SK-N-MC (cell line): ENCODE measurements at places on chromosomes 1 and 21.
A peak's percentile ranks its signal among the peaks of the same experiment; 100 is the strongest.

- DNase-seq = no peak
These were observed 1359.6 kb downstream of the PLA2G4A start for GRCh38 chr1:188188317-188188716.

DNA sequence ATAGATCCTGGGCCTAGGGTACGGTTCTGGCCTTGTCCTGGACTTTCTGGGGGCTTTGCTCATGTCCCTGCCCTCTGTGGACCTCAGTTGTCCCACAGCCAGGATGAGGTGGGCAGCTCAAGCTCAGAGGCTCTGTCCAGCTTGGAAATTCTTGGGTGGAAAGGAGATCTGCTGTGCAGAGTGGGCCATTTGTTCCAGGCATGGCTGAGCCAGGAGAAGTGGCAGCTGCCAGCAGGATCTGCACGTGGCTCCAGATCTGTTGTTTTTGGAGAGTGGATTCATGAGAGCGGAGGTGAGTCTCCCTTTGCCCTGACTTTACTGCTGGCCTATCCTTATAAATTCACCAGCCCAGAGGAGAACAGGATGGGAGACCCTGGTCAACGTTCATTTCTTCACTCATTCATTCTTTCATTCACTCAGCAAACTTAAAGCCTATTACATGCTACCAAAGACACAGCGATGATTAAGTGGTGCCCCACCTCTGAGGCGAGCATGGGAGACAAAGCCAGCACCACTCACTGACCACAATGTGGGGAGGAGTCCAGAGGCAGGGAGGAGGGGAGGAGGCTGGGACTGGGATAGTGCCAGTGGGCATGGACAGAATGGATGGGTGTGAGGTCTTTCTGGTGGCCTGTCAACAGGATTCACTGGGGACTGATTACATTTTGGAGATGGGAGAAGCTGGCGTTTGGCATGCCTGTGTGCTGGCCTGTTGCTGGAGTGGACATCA lies 205.1 kb downstream of the TRABD2B start:
- no peak for DNase-seq

DNA sequence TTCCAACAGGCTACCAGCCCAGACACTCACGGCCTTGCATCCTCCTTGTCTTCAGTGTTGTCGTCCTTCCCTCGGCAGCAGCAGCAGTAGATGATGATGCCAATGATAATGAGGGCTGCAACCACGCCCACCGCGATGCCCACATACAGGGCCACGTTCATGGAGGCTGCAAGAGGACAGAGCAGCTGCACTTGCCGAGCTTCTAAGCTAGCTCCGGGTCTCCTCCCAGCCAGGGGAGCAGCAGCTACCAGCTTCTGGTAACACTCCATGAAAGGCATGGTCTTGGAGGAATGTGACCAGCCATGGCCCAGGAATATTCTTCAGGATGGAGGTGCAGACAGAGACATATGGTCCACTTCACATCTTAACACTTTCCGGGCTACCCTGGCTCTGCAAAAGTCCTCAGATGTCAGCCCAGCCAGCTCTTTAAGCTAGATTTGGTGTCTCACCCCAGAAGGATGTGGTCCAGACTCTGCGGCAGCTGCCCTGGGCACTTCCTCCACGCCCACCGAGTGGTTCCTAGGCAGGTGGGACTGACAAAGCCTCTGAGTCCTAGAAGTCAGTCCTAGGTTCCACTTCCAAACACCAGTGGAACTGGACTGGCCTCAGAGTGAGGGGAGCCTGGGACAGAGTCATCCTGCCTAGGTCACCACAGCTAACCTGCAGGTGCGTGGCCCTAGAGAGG lies 35.1 kb downstream of the GPA33 start:
- DNase-seq = no peak

DNA sequence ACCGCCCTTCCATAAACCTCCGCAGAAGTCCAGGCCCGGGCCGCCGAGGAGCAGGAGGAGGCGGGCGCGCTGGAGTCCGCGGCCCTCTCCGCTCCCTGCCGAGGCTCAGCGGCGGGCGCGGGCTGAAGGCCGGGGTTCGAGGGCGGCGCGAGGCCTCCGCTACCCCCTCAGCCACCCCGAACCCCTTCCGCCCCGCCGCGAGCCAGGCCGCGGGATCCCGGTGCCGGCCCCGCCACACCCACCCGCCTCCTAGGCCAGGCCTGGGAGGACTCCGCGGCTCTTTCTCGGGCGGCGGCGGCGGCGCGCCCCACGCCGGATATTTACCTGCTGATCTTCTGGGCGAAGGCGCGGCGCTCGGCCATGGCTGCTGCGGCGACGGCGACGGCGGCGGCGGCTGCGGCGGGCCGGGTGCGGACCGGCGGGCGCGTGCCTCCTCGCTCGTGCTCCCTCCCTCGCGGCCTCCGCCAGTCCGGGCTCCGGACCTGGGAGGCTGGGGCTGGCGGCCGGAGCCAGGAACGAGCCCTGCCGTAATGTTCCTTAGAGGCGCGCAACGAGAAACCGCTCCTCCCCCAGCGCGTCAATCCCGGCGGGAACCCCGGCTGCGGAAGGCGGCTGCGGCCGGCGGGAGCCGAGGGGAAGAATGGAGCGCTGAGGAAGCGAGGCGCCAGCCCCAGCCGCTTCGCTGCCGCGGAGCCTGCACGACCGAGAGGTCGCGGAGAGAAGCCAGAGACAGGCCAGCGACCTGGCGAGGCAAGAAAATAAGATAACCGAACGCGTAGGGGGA lies at the start of gene DOCK7:
Gene DOCK7, minus strand, starts transcription at position 484 of the 784 bp plus-strand sequence. Its CDS starts 122 bp downstream, at position 362.
- DNase-seq = no peak

DNA sequence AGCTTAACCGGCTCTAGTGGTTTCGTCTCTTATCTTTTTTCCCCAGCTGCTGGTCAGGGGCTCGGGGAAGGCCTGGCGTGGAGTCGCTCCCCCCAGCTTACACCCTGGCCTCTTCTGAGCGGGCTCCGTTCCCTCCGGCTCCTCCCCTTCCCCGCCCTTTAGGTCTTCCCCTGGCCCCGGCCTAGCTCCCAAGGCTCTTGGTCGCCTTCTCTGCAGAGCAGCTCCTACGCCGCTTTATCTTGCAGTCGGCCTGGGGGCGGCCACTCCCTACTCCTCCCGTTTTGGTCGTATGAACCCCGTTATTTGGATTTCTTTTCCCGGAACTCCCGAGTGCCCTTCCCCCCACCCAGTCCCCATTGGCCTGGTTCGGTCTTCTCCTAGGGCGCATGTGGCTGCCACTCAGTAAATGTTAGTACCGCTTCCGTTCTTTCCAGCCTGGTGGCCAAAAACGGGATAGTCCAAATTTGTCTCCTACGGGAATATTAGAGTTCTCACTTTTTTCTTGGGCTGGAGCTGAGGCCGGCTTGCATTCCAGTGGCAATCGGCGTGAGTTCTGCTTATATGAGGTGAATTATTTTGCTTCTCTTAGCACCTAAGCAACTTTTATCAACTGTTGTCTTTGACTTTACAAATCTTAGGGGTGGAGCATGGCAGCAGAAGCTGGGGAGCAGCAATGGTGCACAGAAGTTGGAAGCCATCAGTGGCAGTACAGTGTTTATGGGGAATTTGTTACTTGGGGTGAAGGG lies 467 bp downstream of the THRAP3 start:
- DNase-seq = peak; percentile 30

- DNase-seq = no peak
These were observed 4.0 kb upstream of the UAP1 start for GRCh38 chr1:162557536-162557935.

DNA sequence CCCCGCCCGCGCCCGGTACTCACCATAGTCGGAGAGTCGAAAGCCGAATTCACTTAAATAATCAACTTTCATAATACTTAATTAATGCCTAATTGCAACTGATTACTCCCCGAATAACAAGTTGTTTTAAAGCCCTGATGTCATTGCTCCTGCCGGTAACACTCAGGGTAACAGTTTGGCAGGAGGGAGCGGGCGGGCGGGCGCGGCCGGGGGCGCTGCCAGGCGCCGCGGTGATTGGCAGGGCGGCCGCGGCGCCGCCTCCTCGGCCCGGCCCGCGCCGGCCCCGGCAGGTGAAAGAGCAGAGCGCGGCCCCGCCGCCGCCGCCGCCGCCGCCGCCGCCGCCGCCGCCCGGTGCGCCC lies 102.2 kb downstream of the CASZ1 start:
- DNase-seq = no peak

DNA sequence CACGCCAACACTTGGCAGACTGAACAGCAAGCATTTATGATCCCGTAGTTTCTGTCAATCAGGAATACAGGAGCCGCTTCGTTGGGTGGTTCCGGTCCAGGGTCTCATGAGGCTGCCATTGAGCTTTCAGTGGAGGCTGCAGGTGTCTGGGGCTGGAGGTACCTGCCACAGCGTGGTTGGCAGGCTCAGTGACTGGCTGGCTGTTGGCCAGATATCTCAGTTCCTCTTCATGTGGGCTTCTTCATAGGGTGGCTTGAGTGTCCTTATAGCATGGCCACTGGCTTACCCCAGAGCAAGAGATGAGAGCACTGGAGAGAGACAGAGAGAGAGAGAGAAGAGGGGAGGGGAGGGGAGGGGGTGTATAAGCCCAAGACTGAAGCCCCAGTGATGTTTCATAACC lies 29.3 kb downstream of the PIK3CD start:
- no peak for DNase-seq

DNA sequence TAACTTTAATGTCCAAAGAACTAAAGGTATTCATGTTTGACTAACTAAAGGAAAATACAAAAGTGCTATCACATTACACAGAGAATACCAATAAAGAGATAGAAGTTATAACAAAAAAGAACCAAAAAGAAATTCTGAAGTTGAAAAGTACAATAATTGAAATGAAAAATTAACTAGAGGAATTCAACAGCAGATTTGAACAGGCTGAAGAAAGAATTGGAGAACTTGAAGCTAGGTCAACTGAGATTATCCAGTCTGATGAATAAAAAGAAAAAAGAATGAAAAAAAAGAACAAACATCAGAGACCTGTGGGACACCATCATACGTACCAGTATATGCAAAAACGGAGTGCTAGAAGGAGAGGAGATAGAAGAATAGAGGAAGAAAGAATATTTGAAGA lies 78.5 kb downstream of the NUP210L start:
- DNase-seq = no peak

DNA sequence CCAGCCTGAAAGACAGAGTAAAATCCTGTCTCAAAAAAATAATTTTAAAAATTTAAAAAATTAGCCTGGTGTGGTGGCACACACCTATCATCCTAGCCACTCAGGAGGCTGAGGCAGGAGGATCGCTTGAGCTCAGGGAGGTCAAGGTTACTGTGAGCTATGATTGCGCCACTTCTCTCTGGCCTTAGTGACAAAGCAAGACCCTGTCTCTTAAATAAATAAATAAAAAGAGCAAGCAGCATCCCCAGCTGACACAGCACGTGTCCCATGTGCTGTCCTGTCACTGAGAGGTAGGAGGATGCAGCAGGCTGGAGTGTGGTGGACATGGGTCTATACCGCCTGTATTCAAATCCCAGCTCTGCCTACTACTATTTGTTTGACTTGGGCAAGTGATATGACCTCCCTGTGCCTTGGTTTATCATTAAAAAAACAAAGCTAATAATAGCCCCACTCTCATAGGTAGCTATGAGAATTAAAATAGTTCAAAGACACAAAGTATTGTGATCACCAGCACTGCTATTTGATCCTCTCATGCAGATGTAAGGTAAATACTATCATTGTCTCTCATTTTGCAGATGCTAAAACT lies 22.2 kb upstream of the ECE1 start:
- no peak for DNase-seq

DNA sequence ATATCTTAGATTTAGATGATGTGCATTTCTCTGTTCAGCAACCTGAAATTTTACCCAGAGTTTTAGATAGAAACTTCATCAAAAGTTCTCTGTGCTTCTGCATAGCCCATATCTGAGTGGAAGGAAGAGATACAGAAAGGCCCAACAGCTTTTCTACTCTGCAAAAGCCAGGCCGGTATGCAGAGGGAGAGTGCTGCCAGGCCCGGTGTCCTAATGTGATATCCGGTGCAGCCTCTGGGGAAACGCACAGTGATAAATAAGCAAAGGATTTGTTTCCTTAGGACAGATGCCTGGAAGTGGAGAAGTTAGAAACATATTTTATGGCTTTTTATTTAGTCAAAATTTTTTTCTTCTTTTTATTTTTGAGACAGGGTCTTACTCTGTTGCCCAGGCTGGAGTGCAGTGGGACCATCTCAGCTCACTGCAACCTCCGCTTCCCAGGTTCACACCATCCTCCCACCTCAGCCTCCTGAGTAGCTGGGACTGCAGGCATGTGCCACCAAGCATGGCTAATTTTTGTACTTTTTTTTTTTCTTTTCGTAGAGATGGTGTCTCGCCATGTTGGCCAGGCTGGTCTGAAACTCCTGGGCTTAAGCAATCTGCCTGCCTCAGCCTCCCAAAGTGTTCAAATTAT lies 145.8 kb downstream of the PATJ start:
- no peak for DNase-seq

- DNase-seq = no peak
These were observed 7.3 kb downstream of the UQCRHL start for GRCh38 chr1:15799928-15800835.

DNA sequence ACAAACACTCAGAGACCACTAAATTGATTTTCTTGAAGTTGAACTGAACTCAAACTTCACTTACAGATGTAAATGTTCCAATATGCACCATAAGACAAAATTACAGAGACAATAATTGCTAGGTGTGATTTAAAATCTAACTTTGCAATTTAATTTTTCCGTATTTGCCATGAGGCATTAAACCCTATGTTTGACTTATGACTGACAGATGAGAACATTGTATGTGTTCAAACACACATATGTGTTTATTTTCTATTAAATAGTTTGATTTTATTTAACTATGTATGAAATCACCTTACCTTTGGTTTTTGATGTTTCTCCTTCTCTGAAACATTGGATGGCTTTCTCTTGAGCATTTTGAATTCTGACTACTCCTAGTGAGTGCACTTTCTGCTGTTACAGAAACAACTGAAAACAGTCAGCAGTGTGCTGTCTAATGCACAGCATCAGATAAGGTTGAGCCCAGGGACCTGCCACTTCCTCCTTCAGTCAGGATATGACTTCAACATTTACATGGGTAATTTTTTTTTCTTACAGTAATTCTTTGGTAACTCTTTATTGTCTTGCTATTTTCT lies at the start of gene SAMSN1:
Gene SAMSN1, minus strand, starts transcription at position 410 of the 575 bp plus-strand sequence. Its CDS starts 54 bp downstream, at position 356.
- no peak for DNase-seq

GRCh38 chr1:177950506-177950905 lies 19.4 kb downstream of the SEC16B start:
- no peak for DNase-seq

DNA sequence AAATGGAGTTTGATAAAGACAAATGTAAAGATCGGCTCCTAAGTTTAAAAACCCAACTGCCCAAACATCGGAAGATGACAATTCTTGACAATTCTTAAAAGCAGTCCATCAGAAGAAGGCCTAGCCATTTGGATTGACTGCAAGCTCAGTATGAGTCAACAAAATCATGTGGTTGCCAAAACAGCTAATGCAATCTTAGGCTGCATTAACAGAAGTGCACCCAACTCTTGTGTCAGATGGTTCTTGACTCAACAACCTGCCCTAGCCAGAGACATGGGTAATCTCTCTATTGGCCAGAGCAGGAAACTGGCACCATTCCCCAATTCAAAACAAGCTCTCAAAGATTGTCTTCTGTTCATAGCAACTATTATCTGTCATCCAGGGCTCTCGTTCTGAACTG lies 9.9 kb upstream of the NCF2 start:
- no peak for DNase-seq

DNA sequence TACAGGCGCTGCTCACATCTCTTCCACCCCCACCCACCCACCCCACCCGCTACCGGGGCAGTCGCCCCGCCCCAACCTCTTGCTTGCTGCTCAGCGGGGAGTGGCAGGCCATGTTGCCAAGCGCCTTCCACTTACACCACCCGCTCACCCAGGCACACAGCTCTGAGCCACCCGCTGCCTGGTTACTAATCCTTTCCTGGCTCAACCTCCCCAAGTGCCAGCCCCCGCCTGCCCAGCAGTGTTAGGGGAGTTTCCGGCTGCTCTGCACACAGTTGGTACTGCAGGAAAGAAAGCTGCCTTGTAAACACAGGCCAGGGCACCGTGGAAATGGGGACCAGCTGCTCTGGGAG lies 56.2 kb downstream of the LACTBL1 start:
- no peak for DNase-seq
